ENCODE measurements at places on chromosomes 1 and 21. TPM values are rescaled to one million over a fixed set of nuclear protein-coding genes. Genes with fewer than 3 reads are reported as not detected.

Gene BCAR3
- 17.6 TPM for total RNA-seq

GRCh38 chr1:162009501-162010174 is 14.0 kb downstream of the OLFML2B start:
- no peak for DNase-seq

DNA sequence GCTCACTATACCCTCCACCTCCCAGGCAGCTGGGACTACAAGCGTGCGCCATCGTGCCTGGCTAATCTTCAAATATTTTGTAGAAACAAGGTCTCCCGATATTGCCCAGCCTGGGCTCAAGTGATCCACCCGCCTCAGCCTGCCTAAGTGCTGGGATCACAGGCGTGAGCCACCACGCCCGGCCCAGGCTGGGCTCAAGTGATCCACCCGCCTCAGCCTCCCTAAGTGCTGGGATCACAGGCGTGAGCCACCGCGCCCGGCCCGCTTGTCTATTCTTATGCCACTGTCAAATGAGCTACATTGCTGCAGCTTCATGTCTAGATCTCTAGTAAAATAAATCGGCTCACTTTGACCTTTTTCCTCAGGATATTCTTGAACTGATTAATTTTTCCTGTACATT is 107.7 kb upstream of the COL6A1 start:
- no peak for DNase-seq

- no peak for DNase-seq
Observed at GRCh38 chr1:182428043-182428442, 21.9 kb upstream of the RGSL1 start.

DNA sequence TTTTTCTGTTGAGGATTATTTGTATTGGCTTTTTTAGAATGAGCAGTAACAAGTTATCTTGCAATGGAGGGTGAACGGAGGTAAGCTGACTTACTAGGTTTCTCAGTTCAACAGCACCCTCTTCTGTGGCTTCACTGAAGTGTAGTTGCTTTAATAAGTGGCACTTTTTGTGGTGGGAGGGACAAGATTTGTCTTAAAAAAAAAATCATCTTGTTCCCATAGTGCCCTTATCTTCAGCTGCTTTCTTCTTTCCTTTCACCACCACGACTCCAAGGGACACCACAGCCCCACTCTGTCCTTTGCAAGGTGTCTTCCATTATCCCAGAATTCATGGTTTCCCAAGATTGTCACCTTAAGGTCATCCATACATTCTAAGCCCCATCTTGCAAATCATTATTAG is 92.9 kb downstream of the PIGK start:
- DNase-seq, result peak; percentile 71

All from umbilical cord (tissue), 2 donors.